ENCODE measurements at places on chromosomes 4 and X.

GRCh38 chrX:5632061-5632614 lies 596.5 kb downstream of the NLGN4X start:
- no peak for DNase-seq

GRCh38 chr4:147786031-147786430 lies 54.1 kb downstream of the ARHGAP10 start:
- no peak for DNase-seq

GRCh38 chr4:123809864-123810263 lies 413.3 kb downstream of the SPRY1 start:
- no peak for DNase-seq

DNA sequence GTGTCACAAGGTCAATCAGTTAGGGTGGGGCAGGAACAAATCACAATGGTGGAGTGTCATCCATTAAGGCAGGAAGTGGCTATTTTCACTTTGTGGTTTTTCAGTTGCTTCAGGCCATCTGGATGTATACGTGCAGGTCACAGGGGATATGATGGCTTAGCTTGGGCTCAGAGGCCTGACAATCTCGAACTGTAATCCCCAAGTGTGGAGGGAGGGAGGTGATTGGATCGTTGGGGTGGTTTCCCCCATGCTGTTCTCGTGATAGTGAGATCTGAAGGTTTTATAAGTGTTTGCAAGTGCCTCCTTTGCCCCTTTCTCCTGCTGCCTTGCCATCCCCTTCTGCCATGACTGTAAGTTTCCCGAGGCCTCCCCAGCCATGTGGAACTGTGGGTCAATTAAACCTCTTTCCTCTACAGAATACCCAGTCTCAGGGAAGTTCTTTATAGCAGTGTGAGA lies 36.7 kb upstream of the STS start:
- DNase-seq: no peak

DNA sequence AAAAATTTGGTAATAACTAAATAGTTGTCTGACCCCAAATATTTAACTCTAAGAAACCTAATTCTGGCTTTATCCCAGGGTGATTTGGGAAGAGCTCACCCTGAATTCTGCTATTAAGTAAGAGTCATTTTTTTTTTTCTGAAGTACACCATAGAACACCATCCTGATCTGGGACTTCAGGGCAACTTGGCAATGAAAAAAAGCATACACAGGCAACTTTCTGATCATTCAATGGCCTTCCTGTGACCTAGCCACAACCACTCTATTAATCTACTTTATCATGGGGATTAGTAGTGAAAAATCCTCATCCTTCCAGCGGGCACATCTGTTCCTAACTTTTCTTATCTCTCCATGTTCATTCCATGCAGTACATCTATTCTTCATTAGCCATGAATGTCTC lies 333.2 kb upstream of the MAD2L1 start:
- no peak for DNase-seq

- DNase-seq: no peak
These were observed 22.3 kb downstream of the UGT2A2 start for GRCh38 chr4:69617083-69617694.

DNA sequence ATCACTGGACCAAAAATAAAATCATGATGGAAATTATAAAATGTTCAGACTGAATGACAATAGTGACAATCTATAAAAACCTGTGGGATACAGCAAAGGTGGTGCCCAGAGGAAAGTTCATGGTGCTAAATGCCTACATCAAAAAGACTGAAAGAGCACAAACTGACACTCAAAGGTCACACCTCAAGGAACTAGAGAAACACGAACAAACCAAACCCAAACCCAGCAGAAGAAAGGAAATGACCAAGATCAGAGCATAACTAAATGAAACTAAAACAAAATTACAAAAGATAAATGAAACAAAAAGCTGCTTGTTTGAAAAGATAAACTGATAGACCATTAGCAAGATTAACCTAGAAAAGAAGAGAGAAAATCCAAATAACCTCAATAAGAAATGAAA lies 78.7 kb downstream of the ANAPC10 start:
- DNase-seq: no peak

GRCh38 chr4:86847571-86847970 lies 1.6 kb downstream of the SLC10A6 start:
- no peak for DNase-seq

DNA sequence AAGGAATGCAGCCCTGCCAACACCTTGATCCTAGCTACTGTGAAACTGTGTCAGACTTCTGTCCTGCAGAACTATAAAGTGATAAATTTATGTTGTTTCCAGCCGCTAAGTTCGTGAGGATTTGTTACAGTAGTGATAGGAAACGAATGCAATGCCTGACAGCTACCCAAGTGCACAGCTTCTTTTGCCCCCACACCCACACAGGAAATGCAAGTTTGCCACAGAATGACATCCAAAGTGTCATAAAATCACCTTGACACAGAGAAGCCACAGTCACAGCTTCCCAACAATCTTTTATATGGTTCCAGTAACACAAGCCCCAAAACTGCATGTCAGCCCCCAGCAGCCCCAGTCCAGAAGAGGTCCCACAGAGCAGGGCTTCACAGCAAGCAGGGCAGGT lies 216.9 kb upstream of the S100G start:
- no peak for DNase-seq

GRCh38 chr4:114654592-114654991 lies 56.0 kb downstream of the UGT8 start:
- no peak for DNase-seq

GRCh38 chr4:158102904-158103303 lies 69.9 kb downstream of the GASK1B start:
- DNase-seq: no peak

GRCh38 chr4:5797866-5798265 lies 86.9 kb downstream of the EVC start:
- no peak for DNase-seq

GRCh38 chr4:88308587-88308986 lies 24.2 kb upstream of the PPM1K start:
- no peak for DNase-seq

DNA sequence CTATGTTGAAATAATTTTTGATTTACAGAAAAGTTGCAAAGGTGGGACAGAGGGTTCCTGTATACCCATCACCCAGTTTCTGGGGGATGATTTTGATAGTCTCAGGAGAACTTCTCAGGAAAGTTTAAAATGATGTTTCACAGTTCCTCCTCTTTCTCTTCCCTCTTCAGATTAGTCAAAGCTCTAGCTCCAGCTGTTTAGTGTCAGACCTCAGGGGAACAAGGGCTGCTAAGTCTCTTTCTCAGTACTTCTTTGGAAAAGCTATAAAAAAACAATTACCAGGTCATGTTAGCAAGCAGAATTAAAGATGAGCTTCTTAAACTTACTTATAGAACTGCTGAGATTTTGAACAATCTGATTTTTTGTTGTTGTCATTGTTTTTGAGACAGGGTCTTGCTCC lies 12.2 kb downstream of the IL13RA1 start:
- DNase-seq: no peak

GRCh38 chr4:189835505-189835904 lies 105.2 kb upstream of the FRG1 start:
- no peak for DNase-seq

DNA sequence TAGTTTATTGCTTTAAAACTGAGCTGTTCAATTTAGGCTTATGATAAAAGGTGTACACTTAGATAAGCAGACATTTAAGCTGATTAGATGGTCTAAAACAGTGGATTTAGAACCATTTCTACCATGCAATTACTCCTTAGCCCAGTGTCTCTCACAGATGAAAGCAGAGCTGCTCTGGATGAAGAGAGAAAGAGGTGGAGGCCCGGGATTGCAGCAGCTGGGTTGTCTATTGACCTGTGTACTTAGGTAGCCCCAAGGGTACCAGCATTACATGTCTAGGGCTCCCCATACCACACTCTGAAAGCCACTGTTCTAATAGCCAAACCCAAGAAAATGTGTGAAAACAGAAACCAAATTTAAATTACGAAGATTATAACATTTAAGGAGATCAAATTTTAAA lies 86.0 kb upstream of the GIMD1 start:
- no peak for DNase-seq

DNA sequence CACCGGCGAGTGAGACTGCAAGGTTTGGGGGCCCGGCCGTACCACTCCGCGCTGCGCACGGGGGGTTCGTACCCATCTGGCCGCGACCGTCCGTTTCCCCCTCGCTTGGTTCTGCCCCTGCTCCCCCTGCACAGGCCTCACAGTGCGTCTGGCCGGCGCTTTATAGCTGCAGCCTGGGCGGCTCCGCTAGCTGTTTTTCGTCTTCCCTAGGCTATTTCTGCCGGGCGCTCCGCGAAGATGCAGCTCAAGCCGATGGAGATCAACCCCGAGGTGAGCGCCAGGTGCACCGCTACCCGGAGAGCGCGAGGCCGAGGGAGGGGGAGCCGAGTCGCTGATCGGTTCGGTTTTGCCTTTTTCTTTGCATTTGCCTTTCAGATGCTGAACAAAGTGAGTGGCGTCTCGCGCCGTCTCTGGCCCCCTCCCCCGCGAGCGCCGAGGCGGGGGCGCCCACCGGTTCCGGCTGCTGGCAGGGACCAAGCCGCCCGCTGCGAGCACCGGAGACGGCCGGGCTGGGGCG lies at the start of gene UCHL1:
TSS of gene UCHL1 (plus strand) at position 189 of the 517 bp plus-strand sequence. CDS start at position 238, 49 bp downstream.
- no peak for DNase-seq

GRCh38 chr4:168659741-168660465 lies 163.1 kb downstream of the PALLD start:
- DNase-seq: no peak

DNA sequence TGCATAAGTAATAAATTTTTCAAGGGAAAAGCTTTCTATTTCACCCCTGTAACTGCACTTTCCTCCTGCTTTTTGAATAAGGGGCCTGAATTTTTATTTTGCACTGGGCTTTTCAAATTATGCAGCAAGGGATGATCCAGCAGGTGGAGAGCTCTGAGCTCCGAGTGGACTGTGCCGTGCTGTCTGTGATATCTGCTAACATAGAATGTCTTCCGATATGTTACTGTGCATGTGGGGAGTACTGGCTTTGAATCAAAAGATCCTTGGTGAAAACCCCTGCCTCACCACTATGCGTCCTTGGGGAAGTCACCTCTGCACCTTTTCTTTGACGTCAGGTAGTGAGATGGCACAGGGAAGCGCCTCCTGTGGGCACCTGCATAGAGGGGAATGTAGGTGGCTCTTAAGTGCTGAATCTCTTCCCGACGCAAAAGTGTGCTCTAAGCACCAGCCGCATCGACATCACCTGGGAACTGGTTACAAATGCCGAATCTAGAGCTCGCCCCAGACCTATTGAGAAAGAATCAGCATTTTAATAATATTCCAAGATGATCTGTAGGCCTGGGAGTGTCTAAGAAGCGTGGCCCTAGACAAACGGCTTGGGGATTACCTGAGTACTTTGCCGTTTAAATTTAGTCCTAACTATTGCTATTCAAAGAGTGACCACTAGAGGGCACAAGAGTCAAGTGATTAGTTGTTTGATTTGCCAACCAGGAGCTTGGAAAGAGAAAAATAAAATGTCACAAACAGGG lies 19.2 kb upstream of the WFS1 start:
- no peak for DNase-seq

DNA sequence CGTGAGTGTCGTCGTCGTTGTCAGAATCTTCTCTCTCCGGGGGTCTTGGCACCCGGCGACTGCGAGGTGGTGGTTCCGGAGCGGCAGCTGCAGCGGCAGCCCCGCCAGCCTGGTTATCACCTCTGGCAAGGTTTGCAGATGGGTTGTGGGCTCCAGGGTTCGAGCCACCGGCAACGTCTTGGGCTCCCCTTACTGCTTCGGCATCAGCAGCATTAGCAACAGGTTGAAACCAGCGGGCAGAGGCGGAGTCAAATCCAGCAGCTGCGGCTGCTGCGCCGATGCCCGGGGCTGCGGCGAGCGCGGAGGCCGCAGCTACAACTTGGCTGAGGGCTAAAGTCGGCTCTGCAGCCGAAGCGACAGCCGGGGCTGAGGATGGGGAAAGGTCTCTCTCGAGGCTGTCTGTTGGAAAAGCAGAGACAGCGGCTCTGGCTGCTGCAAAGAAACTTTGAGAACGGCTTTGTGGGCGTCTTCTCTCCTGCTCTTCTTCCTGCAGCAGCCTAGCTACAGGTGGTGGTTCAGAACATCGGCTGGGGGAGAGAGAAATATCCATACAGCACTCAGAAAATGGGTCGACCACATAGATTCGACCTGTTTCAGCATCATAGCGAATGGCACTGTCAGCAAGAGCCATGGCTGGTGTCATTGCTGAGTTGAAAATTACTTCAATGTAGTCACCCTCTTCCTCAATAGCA lies 3.6 kb downstream of the IRS4 start:
- DNase-seq: no peak

DNA sequence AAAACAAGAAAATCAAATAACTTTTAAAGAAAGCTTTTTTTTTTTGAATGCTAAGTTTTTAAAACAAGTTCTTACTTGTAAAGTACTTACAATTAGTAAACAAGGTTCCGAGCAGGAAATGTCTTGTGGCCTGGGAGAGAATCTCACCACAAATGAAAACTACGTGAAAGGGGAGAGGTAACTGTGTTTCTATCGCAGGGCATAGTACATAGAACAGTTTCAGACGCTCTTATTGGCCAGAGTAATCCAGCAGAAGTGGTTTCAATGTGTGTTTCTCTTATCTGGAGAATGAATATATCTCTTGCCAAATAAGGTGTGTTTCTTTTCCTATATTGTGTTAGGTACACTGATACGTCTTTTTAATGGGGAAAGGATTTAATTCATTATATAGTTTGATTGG lies at the start of gene PLAC8:
TSS of gene PLAC8 (minus strand) at position 154 of the 400 bp plus-strand sequence. CDS start 6,808 bp downstream, outside the sequence.
- DNase-seq: no peak

GRCh38 chr4:21795091-21795490 lies 153.5 kb downstream of the KCNIP4 start:
- no peak for DNase-seq

DNA sequence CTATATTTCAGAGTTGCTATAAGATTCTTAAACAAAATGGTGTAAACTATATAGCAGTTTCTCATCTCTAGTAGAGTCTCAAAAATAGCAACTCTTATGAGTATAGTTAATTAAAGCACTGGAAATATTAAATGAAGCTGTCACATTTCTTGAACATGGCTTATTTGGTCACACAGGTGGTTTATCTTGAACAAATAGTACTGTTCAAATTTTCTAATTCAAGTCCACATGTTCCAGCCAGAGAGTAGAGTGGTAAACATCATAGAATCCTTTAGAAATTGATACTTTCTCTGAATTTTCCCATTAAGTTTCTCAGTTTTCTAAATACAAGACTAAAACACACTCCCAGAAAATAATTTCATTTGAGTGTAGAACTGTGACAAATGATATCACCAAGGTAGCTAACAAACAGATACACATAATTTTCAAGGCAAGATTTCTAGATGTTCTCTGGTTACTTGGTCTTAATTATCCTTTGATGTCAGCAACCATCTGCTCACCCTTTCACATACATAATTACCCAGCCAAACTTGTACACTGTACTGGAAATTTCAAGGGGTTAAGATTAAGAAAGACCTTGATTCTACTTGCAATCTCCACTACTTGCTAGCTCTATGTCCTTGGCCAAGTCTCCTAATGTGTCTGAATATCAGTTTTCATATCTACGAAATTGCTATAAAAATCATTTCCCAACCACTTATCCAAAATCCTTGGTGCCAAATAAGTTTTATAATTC lies 24.3 kb upstream of the PAK3 start:
- DNase-seq: no peak

Data from esophagus squamous epithelium (tissue), 5 donors.